ENCODE measurements at places on chromosomes 1 and 21.

DNA sequence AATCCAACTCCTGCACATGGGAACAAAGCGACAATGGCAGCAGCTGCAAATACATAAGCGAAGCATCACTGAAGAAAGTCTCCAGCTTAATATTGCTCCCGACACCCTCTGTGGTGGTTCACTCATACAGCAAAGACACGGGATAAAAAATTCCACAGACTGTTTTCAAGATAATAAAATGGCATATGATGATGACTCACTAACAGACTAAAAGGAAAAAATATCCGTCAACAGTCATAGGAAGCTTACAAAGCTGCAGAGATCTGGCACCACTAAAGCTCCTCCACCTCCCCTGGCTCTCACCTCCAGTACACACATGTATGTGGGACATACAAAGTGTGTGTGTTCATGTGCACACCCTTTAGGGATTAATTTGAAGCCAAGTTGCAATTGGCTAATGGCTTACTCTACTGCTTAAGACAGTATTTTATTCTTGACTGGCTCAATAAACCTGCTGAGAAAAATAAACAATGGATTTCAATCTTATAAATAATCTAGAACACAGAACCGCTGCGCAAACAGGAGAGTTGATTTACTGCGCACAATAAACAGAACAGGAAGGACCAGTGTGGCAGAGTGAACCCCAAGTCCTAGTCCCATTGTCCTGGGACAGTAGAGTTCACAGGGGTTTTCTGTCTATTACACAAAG lies 94.4 kb downstream of the SLC45A1 start:
- no peak for DNase-seq
- no peak overlapping the region for H3K4me3 ChIP-seq
- no peaks in the 10 kb centered on the region for H3K27me3 ChIP-seq

- H3K36me3 ChIP-seq, result no peaks in the 10 kb centered on the region
- no peak overlapping the region for H3K27ac ChIP-seq
- H3K27me3 ChIP-seq, result peaks cover 17% of the 10 kb centered on the region
Measured at GRCh38 chr1:201310251-201310985, 27.1 kb downstream of the PKP1 start.

DNA sequence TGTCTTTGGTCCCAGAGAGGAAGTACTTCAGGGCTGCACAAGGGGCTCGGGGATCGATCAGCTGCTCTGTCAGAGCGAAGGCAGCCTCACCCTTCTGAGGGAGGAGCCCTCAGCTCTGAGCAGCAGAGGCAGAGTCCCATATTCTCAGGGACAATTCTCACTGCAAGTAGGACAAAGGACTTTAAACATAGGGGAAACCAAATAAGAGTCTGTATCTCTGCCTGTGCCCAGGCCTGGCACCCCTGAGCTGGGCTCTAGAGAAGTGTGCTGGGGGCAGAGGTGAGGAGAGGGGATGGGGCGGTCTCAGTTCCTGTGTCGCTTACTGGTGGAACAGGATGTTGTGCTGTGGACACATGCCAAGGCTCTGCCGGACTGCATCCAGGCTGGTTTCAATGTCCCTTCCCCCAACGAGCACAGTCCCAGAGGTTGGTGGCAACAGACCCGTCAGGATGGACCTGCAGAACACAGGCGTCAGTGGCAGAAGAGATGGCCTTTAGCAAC lies 76.6 kb downstream of the ABCA4 start:
- no peak overlapping the region for H3K27ac ChIP-seq
- H3K27me3 ChIP-seq, result peaks cover 25% of the 10 kb centered on the region
- H3K36me3 ChIP-seq, result no peaks in the 10 kb centered on the region

GRCh38 chr1:66282343-66282852 lies 251.6 kb upstream of the SGIP1 start:
- peak overlapping the region; percentile 32 for H3K4me3 ChIP-seq
- peaks cover 69% of the 10 kb centered on the region for H3K4me1 ChIP-seq
- peak overlapping the region; percentile 74 for H3K27ac ChIP-seq

GRCh38 chr1:27940297-27940696 lies 5.5 kb downstream of the SMPDL3B start:
- H3K4me3 ChIP-seq, result no peak overlapping the region
- no peaks in the 10 kb centered on the region for H3K36me3 ChIP-seq
- H3K27me3 ChIP-seq, result peaks cover 8% of the 10 kb centered on the region
- H3K27ac ChIP-seq, result peak overlapping the region; percentile 70
- peaks cover 38% of the 10 kb centered on the region for H3K4me1 ChIP-seq

GRCh38 chr1:214632091-214632490 lies 29.1 kb downstream of the CENPF start:
- peaks cover 33% of the 10 kb centered on the region for H3K4me1 ChIP-seq
- H3K4me3 ChIP-seq, result peak overlapping the region; percentile 22
- no peaks in the 10 kb centered on the region for H3K27me3 ChIP-seq
- peaks cover 65% of the 10 kb centered on the region for H3K36me3 ChIP-seq

- peak; percentile 73 for DNase-seq
- H3K4me1 ChIP-seq, result peaks cover 17% of the 10 kb centered on the region
- no peak overlapping the region for H3K4me3 ChIP-seq
- H3K27me3 ChIP-seq, result no peaks in the 10 kb centered on the region
Measured at GRCh38 chr1:12407050-12407961, 177.5 kb downstream of the VPS13D start.

DNA sequence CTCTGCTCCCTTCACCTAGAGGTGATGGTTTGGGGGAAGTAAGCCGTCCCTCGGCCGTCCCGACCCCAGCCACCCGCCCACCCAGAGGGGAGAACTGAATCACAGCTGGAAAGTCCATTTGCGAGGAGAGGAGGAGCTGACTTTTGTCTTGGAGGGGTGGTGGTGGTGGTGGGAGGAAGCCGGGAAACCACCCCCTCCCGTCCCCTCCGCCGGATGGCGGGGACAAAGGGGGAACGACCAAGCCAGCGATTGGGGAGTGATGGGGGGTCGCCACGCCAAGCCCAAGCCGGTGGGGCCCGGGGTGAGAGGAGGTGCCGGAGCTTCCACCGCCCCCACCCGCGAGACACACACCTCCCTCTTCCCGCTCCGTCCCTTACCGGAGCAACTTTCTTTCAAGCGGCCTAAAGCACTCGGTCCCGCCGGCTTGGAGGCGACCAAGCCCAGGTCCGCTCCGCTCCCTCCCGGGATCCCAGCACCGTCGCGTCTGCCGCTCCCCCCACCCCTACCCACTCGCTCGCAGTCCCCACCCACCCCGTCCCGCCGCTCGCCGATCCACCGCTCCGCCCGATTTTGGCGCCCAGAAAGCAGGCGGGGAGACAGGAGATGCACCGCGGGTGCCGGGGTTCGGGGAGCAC lies 540 bp downstream of the ARHGEF2 start:
- H3K36me3 ChIP-seq, result peaks cover 49% of the 10 kb centered on the region
- peak overlapping the region; percentile 92 for H3K27ac ChIP-seq
- peaks cover 73% of the 10 kb centered on the region for H3K4me1 ChIP-seq
- peak; percentile 79 for DNase-seq
- peak overlapping the region; percentile 99 for H3K4me3 ChIP-seq
- H3K27me3 ChIP-seq, result no peaks in the 10 kb centered on the region

Data from activated CD4-positive, alpha-beta T cell treated with anti-CD3 and anti-CD28 coated beads, Interleukin-2, amount 10 ng/mL, durations not matched to agents 24 days and 14 days (primary cell).